Stimulated activated CD4-positive, alpha-beta T cell treated with anti-CD3 and anti-CD28 coated beads, Interleukin-2, amount 100 ng/mL, for 24 hours (primary cell): ENCODE measurements at places on chromosomes 5 and 9.

DNA sequence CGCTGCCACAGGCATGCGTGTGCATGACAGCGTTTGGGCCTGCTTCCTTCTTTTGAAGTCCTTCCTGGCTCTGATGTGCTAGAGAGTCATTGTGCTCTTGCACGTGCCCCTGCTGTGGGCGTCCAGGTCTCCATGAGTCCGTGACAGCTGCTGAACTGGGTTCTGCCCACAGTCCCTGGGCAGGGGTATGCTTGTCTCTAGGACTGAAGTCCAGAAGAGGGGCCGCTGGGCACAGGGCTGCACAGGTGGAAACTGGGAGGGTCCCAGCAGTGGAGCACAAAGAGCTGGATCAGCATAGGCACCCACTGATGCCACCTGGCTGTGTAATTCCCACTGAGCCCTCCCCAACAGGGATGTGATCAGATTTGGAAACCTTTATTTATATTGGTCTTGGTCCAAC, 169.4 kb downstream of the IRX2 start:
- DNase-seq: no peak

- DNase-seq: no peak
These were observed 629.7 kb upstream of the ZNF608 start for GRCh38 chr5:125376059-125376641.

DNA sequence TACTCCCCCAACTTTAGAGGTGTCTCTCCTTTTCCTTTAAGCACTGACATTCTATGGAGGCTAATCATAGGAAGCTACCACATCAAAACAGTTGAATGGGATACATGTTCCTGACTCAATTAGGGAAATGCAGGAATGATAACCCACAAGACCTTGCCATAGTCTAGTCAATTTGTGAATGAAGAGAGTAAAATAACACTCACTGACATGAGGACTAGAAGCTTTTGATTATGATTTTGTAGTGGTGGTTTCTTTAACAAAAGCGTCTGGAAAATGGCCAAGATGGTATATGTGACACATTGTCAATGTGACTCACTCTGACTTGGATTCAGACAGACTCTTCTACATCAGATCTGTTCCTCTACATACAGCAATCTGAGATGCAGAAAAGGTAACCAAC, 13.7 kb upstream of the PRELID2 start:
- DNase-seq: no peak

- DNase-seq: no peak
These were observed 9.4 kb upstream of the CD72 start for GRCh38 chr9:35627575-35627974.

GRCh38 chr9:91720751-91721705, 229.0 kb downstream of the ROR2 start:
- no peak for DNase-seq

- DNase-seq: no peak
These were observed 28.8 kb downstream of the AK8 start for GRCh38 chr9:132849185-132849706.

DNA sequence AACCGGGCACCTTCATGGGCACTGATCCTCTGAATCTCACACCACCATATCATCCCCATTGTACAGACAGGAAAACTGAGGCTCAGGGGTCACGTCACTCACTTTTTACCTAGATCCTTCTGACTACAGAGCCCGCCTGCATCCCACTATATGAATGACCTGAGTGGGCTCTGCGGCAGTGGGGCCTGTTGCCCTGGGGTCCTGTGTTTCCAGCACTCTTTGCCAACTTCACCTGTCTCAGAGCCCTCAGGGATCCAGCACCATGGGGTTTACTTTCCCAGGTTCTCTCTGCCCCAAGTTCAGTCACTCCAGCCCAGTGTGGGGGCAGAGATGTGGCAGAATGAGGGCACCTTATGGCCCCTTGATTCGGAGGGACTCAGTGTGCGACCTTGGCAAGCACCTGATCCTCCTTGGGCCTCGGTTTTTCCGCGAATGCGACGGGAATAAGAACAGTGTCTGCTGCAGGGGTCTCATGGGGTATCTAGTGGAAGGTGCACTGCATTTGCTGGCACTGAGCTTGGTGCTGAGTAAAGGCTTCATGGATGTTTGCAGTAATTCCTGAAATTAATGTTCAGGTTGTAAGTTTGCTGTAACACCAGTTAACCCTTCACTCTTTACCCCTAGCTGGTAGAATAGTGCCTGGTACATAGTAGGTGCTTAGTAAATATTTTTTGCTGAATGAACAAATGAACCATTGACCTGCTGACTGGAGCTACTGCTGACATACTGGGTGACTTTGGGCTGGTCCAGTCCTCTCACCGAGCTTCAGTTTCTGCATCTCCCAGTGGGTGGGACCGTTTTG, 47.1 kb upstream of the BOD1 start:
- DNase-seq: no peak

GRCh38 chr9:4241552-4241951, 58.3 kb downstream of the GLIS3 start:
- DNase-seq: no peak

GRCh38 chr5:145244788-145245187, 590.4 kb downstream of the PRELID2 start:
- DNase-seq: no peak

DNA sequence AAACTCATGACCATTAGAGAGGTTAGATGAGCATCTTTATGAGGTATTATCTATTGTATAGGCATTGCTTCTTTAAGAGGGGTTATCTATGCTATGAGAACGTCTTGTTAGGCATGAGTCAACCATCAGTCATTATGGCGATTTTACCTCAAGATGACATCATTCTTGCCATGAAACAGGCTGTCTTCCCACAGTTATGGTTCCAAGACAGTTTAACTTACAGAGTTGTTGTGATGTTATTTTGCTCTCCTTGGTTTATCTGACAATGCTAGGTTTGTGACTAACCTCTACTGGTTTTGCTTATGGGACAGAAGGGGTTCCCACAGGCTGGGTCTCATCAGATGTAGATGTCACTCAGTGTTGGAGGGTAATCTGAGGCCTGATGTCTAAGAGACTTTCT, 1864.7 kb upstream of the ACO1 start:
- no peak for DNase-seq

DNA sequence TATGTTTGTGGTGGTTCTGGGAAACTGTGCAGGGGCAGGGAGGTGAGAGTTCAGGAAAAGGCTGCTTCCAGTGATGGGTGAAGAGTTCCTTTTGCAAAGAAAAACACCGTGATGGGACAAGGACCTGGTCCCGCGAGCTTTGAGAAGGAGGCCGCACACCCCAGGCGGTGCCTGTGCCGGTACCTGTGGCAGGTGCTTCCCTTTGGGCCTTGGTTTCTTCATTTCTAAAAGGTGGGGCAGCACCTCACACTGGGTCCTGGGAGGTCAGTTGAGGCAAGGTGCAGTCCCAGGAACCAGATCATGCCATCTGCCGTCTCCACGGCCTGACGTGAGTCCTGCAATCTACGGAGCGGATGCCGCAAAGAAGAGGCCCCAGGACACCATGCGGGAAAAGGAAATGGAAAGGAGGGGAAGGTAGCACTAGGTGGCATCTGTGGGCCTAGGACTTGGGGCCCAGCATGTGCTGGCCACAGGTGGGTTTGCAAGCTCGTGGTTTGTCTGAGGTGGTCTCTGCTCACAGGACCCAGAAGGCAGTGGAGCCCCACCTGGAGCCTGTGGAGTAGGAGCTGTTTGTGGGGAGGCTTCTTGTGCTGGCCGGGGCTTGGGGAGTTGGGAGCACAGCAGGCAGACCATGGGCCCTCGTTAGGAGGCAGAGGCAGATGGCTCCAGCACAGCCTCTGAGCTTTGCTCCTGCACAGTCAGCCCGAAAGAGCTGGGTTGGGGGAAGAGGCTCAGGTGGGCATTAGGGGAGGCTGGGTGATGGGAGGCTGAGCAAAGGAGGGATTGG, 131.6 kb downstream of the CACNA1B start:
- DNase-seq: no peak

GRCh38 chr9:114652776-114653555, 4.6 kb downstream of the TEX53 start:
- no peak for DNase-seq

GRCh38 chr9:68932458-68932857, 81.5 kb downstream of the PRKACG start:
- no peak for DNase-seq

DNA sequence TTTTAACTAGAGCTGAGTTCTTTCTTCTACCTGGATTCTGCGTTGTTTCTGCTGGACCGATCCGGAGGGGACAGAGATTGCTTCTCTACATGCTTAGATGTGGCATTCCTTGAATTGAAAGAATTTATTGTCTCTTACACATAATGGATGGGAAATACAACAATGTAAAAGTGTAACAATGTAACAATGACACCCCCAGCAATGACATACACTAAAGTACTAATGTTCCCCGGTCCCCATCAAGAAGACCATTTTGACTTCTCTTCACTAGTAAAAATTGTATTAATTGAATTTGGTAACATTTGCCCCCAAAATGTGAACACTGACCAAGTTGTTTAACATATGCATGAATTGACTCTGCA, 760.2 kb downstream of the TAF11L14 start:
- DNase-seq: no peak

DNA sequence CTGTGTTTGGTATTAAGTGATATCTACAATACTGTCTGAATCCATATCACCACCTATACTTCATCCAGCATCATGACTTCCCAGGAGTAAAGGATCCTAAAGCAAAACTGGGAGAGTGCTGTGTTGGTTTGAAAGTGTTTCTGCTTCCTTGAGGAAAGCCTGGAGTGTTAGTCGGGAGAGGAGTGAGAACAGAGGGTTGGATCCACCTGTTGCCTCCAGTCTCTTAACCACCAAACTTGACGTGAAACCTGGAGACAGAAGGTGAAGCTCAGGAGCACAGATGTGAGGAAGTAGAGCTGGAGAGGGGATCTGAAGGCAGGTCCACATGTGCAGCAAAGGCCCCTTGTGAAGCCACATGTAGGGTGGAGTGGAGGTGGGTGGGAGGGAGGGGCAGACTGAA, 88.2 kb downstream of the EGFLAM start:
- no peak for DNase-seq

DNA sequence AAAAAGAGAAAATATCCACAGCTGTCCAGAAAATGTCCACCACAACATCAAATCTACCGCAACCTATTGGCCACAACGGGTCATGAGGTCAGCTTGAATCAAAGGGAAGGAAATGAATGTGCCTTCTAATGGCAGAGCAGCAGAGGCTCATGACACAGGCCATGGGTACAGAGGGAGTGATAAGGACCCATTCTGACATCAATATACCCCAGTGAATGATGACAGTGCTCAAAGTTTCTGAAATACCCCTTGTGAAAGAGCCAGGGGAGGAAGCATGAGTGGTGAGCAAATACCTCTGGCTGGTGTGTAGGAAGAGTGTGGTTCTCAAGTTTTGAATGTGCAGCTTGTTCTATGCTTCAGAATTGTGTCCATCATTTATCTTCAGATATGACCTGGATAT, 348.2 kb downstream of the IRX1 start:
- no peak for DNase-seq

DNA sequence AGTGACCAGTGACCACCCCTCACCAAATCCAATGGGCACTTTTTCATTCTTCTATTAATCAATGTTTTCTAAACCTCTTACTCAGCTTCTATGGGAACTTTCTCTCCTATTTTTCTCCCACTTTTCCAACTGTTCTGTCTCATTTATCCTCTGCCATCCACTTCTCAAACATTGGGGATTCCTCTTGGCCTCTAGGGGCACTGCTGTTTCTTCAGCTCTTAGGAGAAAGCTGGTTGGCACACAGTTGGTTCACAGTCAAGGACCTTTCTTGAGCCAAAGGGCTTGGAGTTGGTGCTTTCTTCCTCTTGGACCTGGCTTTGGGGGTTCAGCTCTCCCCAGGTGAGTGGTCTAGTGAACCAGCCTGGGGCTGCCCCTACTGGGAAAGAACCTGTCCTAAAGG, 112.2 kb upstream of the LHFPL2 start:
- no peak for DNase-seq

DNA sequence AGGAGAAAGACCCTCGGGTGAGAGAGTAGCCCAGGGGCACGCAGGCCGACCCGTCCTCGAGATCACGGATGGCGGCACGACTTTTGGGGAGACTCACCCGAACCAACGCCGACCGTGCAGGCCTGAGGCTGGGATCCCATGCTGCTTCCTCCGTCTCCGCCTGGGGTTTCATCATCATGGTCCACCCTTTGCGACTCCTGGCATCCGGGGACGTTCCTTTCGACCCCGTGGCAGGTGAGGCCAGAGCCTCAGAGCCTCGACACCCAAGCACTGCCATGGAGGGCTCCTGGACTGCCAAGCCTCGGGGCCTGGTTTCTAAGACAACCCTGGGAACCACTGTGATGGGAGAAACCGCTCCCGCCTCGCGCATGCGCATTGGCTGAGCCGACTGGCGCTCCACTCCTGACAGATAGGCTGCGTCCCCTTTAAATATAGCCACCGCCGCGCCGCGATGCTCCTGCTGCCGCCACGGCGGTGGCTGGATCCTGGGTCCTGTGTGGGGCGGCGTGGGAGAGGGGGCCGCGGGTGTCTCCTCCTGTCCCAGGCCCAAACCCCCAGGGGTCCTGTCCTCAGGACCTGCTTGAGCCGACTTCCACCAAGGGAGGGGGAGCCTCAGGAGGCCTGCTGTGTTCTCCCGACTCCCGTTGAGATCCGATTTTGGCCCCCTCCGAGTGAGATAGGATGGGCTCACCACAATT, 481.6 kb downstream of the SPATA31A7 start:
- DNase-seq: no peak
